ENCODE measurements at places on chromosomes 2 and 18.

DNA sequence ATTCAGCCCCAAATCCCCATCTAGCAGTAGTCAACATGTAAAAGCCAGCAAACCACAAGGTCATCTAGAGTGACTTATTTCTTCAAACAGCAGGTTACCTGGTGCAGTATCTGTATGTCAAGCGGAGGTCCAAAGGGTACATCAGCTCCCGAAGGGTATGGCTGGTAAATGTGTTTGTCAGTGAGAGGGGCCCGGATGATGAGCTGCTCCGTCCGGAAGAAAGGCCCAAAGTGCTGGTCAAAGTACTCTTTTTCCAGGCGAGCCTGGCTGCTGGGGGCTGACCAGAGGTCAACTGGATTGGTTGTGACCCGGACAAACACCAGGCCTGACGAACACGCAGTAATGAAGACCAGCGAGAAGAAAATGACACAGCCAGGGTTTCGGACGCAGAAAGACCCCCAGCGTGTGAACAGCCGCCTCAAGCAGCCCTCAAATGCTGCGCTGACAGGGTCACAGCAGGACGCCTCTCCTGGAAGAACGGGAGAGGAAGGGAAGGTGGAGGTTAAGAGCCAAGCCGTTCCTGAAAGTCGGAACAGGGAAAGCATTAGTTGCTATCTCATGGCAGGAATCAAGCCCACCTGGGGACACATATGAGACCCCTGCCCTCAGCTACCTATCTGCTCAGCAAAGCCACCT, 30.0 kb downstream of the NPC1 start:
- no peak for DNase-seq

DNA sequence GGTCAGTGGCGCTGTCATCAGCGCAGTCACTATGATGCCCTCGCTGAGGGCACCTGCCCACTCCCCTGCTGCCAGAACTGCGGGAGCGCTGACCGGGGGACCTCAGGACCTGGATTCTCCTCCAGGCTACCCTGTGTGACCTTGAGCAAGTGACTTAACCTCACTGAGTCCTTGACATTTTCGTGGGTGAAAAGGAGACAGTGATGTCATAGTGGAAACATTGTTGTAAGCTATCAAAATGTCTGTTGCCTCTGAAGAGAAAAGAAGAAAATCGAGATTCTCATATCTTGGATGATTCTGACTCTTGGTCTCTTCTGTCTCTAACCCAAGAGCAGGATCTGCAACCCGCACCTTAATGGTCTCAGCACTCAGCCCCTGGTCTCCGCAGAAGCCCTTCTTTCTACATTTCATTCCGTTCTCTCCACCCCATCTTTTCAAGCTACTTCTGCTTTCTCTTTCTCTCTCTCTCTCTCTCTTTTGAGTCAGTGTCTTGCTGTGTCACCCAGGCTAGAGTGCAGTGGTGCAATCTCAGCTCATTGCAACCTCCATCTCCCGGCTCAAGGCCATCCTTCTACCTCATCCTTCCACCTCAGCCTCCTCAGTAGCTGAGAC, 978 bp upstream of the TUBA4A start:
- no peak for DNase-seq

DNA sequence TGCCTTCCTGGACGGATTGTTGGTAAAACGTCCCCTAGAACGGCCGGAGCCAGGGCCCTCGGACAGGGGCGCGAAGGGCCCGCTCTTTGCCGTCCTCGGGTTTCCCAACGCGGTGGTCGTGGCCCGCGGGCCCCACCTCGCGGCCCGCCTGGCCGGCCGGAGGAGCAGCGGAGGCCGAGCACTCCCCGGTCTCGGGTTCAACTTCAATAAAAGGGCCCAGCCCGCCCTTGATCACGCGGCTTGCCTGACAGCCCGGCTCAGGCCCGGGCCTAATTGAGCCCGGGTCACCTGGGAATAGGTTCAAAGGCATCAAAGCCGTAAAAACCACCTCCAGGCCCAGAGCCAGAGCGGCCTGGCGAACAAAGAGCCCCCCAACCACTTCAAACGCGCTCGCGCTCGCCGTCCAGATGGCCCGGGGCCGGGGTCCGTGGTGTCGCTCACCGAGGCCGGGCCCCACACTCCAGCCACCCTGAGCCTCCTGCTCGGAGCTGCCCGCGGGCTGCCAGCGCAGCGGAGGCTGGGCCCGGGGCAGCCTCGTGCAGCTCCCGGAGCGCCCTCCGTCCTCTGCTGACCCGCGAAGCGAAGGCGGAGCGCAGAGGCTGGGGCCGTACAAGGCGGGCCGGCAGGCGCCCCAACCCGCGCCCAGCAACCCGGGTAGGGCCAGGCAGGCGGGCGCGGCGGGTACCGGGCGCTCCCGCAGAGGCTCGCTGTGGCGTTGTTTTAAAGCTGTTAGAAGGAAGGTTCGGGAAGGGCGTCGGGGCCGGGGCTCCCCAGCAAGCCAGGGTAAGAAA, 1.1 kb upstream of the TWIST2 start:
- no peak for DNase-seq

GRCh38 chr18:26637324-26637723, 89.0 kb upstream of the KCTD1 start:
- no peak for DNase-seq

GRCh38 chr18:28032177-28032576, 144.8 kb downstream of the CDH2 start:
- DNase-seq = no peak

DNA sequence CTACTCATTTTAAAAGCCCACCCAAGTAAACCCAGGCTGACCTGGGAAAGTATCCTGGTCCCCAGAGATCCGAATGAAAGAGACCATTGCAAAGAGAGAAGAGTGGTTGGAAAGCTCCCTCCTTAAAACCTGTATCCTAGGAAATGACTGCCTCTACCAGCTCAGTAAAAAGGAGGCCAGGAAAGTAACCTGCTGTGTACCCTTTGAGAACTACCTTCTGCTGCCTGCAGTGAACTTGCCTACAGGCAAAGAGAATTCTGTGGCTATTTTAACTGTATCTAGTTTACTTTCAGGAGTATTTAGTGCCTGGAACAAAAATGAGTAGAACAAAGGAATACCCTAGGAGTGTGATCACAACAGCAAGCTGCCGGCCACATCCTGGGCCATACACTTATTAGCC, 641.7 kb upstream of the NRXN1 start:
- DNase-seq = no peak

GRCh38 chr2:55947752-55948151, 24.2 kb upstream of the EFEMP1 start:
- DNase-seq = no peak

DNA sequence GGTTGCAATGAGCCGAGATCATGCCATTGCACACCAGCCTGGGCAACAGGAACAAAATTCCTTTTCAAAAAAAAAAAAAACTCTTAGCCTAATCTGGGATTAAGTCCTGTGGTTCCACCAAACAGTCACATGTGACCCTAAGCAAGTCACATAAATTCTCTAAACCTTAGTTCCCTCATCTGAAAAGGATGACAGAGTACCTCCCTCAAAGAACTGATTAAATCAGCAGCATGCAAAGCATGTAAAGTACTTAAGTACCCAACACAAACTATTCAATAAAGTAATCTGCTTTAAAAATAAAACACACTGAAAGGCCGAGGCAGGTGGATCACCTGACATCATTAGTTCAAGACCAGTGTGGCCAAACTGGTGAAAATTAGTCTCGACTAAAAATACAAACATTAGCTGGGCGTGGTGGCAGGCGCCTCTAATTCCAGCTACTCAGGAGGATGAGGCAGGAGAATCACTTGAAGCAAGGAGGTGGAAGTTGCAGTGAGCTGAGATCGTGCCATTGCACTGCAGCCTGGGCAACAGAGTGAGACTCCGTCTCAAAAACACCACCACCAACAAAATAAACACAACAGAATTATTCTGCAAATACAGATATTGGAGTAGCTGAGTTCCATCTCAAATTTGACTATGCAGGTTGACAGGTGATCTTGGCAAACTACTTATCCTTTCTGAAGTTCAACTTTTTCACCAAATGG, 7.0 kb downstream of the USP34 start:
- DNase-seq = no peak

DNA sequence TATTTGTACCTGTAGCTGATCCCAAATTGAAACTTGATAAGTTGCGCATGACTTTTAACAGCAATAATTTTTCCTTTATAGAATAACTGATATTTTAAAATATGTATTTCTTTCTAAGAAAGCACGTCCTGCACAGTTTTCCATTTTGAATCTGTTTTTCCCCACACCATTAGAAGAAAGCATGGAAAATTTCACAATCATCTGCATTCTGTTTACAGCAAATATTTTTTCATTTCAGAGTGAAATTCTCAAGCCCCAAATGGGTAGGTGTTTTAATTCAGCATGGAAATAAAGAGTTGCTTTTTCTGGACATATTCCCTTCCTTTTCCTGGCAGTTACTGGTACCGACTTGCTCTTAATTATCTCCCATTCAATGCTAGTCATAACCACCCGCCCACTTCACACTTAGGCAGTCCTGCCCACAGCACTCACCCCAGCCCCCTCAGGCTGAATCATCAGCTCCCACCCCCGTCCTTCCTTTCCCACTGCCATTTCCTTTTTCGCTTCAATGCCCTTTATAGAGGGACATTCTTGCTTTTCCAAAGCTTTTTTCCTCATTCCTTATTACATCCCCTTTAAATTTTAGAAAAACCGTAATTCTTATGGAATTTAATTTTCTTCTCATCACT, 89.2 kb upstream of the GLS start:
- DNase-seq = no peak

- no peak for DNase-seq
Observed at GRCh38 chr2:36469710-36470109, 114.1 kb downstream of the CRIM1 start.

- DNase-seq = no peak
Observed at GRCh38 chr2:223618172-223619035, 16.2 kb upstream of the SCG2 start.

DNA sequence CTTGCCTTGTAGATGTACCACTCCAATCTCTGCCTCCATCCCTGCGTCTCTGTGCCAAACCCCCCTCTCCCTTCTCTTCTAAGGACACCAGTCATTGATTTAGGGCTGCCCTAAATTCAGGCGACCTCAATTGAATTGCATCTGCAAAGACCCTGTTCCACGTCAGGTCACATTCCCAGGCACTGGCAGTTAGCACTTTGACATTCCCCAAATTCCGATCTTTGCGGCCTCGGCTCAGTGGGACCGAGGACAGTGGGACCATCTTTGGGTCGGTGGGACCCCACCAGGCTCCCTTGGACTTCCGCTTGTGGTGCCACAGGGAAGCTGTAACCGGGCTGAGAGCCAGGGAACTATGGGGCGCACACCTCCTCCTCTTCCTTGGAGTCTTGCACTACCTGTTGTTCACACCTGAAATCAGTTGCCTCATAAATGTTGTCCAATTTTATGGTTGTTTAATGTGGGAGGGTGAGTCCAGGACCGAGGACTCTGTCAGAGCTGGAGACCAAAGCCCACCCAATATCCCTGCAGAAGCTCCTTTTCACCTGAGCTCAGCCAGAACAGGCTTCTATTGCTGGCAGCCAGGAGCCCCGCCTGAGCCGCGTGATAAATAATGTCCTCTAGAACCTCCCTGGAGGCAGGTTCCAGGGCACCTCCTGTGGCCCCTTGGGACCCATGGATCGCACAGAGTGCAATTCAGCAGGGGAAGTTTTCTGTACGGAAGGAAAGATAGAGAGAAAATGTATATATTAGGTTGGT, 271.6 kb downstream of the EIPR1 start:
- DNase-seq = no peak

DNA sequence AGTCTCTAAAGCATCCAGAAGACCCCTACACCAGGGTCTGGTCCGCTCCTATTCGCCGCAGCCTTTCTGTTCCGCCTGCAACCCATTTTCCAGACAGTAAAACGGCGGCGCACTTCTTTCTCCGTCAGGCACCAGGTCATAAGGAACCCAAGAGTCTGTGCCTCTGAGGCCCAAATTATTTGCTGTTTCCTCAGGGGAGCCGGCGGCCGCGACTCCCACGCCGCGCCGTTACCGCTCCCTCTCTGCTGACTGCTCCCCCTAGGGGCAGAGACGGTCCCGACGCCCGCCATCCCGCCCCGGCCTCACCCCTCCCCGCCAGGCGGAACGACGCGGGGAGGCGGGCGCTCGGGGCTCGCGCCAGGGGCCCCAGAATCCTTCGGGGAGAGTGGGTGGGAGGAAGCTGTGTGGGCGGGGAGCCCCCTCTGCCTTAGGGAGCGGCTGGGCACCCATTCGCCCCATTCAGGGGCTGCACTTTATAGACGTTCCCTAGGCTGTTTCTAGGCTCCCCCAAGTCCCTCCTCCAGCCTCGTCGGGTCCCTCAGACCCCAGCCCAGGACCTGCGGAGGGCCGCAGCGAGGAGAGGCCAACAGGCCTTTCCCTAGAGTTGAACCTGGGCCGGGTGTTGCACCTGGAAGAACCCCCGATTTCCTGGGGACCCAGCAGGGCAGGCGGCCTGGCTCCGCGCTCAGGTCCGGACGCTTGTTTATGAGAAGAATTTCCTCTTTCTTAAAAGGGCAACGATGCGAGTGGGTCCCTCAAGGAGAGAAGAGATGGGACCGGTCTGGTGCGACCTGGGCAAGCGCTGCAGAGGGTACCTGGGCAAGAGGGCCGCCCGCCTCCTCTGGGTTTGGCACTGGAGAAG, 3.6 kb upstream of the CTDSP1 start:
- peak; percentile 89 for DNase-seq

GRCh38 chr2:169729274-169729605, 4.4 kb upstream of the KLHL23 start:
- no peak for DNase-seq

- no peak for DNase-seq
Observed at GRCh38 chr2:39772086-39772811, 6.8 kb downstream of the THUMPD2 start.

- DNase-seq = no peak
Observed at GRCh38 chr18:13433685-13434084, 215.1 kb downstream of the LDLRAD4 start.

DNA sequence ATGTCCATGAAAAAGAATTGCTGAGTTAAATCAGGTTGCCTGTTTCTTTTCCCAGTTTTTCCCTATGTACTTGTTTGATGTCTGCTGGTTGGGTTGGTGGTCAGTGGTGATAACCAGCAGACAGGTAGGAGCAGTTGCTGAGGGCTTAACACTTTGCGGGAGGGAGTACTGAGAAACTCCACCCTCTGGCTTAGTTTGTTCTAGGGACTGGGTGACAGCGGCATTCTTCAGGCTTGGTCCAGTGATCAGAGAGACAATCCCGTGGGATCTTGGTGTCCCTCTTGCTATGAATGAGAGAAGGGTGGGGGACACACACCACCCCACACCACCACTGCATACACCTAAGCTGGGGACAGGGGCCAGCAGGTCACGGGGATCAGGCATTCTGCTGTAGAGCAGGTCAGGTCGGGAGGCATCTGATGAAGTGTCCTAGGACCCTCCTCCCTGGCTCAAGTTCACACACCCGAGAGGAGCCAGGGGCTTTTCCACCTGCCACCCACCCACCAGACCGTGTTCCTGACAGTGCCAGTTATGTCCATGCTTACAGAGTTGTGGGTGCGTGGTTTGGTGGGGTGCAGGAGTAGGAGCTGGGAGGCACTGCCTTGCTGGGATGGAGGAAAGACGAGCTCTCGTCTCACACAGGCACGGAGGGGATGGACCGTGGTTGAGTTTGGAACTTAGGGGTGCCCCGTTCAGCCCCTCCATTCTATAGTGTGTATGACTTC, 21.3 kb upstream of the ALLC start:
- DNase-seq = no peak

Data from stimulated activated CD8-positive, alpha-beta memory T cell treated with anti-CD3 and anti-CD28 coated beads, Interleukin-2, amount 100 ng/mL, for 1 hour (primary cell).